ENCODE measurements at places on chromosomes 1 and 21.

- no peak for DNase-seq
Observed at GRCh38 chr1:235068158-235069121, 60.2 kb downstream of the TOMM20 start.

GRCh38 chr1:2231532-2232254 is 3.6 kb downstream of the SKI start:
- peak; percentile 81 for DNase-seq

GRCh38 chr21:24023402-24023801 is 1583.9 kb downstream of the MRPL39 start:
- DNase-seq: no peak

GRCh38 chr1:190475421-190476141 is 2.1 kb downstream of the BRINP3 start:
- no peak for DNase-seq

- no peak for DNase-seq
Observed at GRCh38 chr1:3316340-3316943, 138.0 kb upstream of the ARHGEF16 start.

- DNase-seq: no peak
Observed at GRCh38 chr1:14485285-14485684, 113.2 kb upstream of the KAZN start.
